ENCODE measurements at places on chromosomes 12 and 14.
A peak's percentile ranks its signal among the peaks of the same experiment; 100 is the strongest.

- no peak for DNase-seq
Observed at GRCh38 chr14:98984719-98985041, 287.3 kb downstream of the BCL11B start.

GRCh38 chr12:2638273-2639019 lies 156.3 kb upstream of the FKBP4 start:
- no peak for DNase-seq

DNA sequence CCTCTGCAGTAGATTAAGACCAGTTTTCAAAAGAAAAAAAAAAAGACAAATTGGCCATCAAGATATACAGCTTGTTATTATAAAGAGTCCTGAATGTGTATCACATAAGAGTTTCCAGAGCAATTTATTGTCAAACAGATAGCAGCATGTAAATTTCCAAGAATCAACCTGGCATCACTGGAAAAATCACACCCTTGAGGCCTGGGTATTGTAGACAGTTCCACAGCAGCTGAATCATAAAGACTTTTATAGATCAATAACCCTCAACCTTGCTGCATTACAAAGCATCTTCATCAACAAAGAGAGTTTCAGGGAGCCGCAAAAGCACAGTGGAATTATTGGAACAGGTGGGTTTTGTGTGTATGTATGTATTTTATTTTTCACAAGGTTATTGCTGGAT lies 94.6 kb upstream of the LRIG3 start:
- no peak for DNase-seq

- DNase-seq, result no peak
Observed at GRCh38 chr12:6061660-6062059, 62.8 kb downstream of the VWF start.

GRCh38 chr14:24279301-24280186 lies 8.1 kb upstream of the RABGGTA start:
- DNase-seq, result no peak

DNA sequence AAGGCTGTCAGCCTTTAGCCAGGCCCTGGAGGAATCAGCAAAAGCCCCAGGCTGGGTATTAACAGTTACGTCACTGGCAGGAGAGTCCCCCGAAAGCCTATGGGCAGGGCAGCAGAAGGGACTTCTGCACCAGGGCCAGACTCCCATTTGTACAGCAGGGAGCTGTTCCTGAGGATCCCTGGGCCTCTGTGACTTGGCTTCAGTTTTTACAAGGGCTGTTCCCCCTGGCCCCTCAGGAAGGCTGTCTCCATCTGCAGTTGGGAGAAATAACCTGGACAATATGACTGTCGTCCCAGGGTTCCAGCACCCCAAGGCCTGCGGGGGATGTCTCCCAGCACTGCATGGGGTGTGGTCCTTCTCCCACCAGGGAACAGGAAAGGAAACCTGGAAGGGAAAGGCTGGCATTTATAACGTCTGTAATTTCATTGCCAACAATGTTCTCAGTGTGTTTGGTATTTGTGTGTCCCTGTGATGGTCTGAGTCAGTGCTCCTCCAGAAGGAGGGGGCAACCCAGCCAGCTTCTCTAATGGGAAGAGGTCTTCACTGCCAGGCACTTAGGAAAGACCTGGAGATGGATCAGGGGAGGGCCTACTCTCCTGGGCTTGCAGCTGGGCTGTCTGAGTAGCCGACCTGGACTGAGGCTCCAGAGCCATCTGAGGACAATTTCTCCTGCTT lies 42.4 kb downstream of the ERH start:
- peak; percentile 54 for DNase-seq

DNA sequence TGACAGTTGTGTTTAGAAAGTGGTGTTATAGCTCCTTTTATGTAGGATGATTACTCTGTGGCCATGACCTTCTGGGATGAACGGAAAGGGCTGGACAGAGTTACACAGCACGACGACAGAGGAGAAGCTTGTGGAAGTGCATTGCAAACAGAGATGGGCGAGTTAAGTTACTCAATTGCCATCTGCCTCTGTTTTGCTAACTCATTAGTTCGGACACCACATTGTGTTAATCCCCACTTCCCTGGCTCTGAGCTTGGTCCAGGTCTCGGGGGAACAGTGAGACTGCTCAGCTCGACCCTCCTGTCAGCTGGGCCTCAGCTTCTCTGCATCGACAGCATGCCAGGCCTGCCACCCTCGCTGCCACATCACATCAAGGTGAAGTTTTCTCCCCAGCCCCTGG lies 408.0 kb downstream of the ZFP36L1 start:
- peak; percentile 68 for DNase-seq

GRCh38 chr12:108240027-108240785 lies 98.9 kb downstream of the CMKLR1 start:
- no peak for DNase-seq

- no peak for DNase-seq
Observed at GRCh38 chr12:52079576-52080402, at the start of gene SMIM41. Gene SMIM41 (plus strand): TSS chr12:52079704. CDS start chr12:52079780, 76 bp downstream.

DNA sequence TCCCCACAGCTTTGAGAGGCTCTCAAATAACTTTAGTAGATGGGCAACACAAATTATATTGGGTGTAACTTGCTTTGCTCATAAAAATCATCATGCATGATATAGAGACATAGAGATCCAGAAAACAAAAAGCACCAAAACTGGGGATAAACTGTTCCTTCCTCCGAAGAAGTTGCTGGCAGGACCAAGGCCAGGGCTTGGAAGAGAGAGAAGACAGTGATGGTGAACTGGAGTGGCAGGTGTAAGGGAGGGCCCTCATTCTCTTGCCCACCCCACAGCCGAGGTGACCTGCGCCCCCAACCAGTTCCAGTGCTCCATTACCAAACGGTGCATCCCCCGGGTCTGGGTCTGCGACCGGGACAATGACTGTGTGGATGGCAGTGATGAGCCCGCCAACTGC lies 15.4 kb upstream of the NXPH4 start:
- no peak for DNase-seq

DNA sequence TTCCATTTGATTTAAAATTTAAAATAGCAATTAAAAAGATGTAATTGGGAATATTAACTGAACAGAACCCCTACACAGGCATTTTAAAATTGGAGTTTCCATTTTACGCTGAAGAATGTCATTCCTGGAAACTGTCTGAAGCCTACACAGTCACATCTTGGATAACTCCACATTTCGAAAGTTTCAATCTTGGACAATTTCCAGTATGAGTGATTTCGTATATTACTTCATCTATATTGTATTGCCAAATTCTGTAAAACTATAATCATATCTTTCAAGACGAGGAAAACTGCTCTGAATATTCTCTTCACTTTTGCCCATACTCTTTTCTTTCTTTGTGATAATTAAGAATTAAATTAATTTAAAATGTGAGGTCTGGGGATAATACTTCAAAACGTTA lies 194.2 kb upstream of the ABCD2 start:
- no peak for DNase-seq

DNA sequence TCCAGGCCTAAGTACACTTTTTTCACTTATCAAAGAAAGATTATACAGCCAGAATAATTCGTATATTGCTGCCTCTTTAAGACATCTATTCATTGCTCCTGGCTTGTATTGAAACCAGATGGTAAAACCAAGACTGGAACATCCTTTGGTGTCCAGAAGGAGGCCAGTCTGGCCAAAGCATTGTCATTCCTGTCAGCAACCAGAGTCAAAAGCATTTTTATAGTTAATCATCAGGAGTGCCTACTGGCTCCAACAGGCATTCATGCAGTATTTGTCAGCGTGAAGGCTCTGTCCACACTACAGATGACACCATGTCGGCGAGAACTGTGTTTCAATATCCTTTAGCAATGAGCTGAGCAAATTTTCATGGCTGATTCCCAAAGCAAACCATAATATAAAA lies 118.0 kb upstream of the G2E3 start:
- DNase-seq, result no peak

GRCh38 chr12:16246264-16246663 lies 31.2 kb downstream of the SLC15A5 start:
- DNase-seq, result no peak

- peak; percentile 76 for DNase-seq
Observed at GRCh38 chr12:92064422-92064821, 81.2 kb downstream of the BTG1 start.

DNA sequence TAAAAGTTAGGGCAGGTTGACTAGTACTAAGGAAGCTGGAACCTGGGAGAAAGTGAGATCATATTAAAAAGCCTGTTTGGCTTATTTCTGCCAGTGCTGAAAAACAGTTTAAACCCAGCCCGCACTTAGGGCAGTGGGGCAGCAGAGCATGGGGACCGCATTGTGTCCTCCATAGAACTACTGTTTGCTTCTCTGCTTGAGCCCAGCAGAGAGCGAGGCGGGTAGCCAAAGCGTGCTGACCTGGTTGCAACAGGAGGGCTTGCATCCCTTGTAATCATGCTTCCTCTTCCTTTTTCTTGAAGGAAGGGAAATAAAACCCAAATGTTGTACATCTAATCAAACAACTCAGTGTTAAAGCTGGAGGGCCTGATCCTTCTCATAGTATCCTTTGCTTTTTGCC lies 82.5 kb upstream of the HOXC13 start:
- DNase-seq, result no peak

- no peak for DNase-seq
Observed at GRCh38 chr12:52796839-52797528, 1.1 kb upstream of the KRT3 start.

GRCh38 chr14:73773441-73774240 lies 59.5 kb upstream of the PNMA1 start:
- no peak for DNase-seq

DNA sequence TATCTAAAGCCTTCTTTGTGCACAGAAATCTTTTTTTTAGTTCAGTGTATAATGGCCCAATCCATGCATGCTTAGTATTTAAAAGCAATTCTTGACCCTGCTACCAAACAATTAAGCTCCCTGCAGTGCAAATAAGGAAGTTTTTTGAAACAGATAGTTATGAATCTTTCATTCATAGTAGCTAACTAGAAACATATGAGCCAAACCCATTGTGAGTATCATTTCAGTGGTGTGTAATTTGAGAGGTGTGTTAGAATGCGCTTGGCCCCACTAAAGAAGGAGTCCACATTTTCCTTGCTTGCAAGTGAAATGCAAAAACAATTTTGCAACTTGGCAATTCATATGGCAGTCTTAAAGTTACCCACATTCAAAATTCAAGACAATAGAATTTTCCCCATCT lies 14.4 kb downstream of the EPS8 start:
- no peak for DNase-seq

DNA sequence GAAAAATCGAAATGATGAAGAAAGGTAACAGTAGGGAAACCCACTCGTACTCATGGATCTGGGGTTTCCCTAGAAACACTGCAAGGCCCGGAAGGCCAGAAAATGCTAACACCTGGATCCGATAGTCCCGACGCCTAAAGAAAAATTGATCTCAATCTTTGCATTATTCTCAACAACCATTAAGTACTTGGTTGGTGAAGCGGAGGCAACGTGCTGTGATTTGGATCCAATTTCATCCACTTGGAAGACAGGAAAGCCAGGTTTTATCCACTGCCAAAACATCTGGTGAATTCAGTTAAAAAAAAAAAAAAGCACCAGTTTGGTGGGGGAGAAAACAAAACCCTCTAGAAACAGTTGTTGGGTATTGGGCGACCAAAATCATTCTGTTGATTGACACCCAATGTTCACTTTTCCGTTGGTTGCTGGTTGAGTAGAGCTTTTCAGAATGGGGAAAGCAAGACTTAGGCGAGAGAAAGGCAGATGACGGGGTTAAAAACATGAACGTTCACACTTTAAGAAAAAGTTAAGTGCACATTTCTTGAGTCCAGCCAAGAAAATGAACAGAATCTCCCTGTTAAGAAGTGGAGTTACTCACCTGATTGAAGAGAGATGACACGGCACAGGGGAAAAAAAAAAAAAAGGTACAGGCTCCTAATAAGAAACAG lies 41.9 kb upstream of the MED13L start:
- peak; percentile 16 for DNase-seq

GRCh38 chr14:91511043-91511383 lies 903 bp upstream of the PPP4R3A start:
- peak; percentile 78 for DNase-seq

DNA sequence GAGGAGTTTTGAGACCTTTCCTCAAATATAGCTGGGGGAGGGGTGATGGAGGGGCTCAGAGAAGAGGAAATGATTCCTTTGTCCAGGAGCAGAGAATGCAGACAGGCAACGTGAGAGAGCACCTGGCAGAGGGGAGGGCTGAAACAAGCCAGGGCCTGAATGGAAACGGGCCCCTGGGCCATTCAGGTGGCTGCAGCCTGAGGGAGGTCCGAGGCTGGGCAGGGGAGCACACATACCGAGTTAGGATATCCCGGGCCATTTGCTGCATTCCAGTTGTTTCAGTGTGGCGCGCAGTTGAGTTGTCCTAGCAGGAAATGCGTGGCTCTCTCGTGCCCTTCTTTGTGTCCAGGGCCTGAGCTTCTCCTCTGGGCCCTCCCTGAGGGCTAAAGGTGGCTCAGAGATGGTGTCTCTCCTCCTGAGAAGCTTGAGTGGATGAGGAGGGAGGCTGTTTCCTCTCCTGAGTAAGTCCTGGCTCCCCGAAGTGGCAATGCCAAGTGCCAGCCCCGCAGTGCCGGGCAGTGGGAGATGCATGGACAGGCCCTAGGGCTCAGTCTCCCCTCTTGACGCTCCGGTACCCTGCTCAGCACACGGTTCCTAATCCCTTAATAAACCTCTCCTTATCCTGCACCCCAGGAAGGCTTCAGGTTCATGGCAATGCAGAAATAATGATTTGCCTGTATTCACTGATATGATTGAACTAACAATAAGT lies 85.5 kb upstream of the VRK1 start:
- DNase-seq, result no peak

- DNase-seq, result peak; percentile 27
Observed at GRCh38 chr14:52473557-52473956, 78.7 kb downstream of the TXNDC16 start.

DNA sequence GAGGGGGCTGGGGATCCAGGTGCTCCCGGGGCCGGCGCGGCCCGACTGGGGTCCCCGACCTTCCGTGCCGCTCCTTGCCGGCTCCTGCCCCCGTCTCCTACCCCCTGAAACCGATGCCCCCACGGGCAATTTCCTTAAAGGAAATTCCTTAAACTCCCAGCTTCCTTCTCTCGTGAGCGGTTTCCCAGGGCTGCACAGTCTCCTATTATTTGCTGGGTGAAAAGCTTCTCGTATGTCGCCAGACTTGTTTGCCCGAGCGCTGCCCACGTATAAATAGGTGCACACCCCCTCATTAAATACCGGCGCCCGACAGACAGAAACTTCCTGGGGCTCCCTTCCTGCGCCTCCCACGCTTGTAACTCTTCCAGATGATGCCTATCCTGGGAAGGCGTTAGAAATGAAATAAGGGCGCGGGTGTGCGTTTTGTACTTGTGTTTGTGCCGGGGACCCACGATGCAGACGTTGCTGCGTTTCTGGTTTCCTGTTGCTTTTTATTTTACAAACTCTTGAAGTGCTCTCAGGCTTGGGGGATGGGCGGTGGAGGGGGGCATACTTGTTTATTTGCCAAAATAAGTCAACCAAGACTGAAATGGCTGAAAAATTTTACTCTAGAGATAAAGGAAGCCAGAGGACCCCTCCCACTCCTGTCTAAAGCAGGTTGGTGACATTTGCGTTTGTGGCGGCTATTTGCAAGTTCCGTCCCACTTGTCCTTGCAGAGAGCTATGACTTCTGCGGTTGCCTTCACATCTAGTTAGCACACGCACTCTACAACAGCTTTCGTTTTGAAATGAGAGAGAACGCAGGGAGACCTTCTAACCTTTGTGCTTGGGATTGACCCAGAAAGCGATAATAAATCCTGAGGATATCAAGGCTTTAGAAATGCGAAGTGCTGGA lies 1.0 kb downstream of the HIP1R start:
- peak; percentile 79 for DNase-seq

- DNase-seq, result no peak
Observed at GRCh38 chr12:1864456-1864855, 44.1 kb downstream of the LRTM2 start.

- peak; percentile 91 for DNase-seq
Observed at GRCh38 chr14:96016501-96017160, 22.5 kb upstream of the C14orf132 start.

- no peak for DNase-seq
Observed at GRCh38 chr14:81273521-81273920, 52.8 kb upstream of the GTF2A1 start.
